ENCODE measurements at places on chromosomes 6 and 20.
A peak's percentile ranks its signal among the peaks of the same experiment; 100 is the strongest.

GRCh38 chr20:57122536-57123489, 143.6 kb downstream of the BMP7 start:
- no peaks in the 10 kb centered on the region for H3K27me3 ChIP-seq
- H3K27ac ChIP-seq = no peak overlapping the region
- H3K4me3 ChIP-seq = no peak overlapping the region

DNA sequence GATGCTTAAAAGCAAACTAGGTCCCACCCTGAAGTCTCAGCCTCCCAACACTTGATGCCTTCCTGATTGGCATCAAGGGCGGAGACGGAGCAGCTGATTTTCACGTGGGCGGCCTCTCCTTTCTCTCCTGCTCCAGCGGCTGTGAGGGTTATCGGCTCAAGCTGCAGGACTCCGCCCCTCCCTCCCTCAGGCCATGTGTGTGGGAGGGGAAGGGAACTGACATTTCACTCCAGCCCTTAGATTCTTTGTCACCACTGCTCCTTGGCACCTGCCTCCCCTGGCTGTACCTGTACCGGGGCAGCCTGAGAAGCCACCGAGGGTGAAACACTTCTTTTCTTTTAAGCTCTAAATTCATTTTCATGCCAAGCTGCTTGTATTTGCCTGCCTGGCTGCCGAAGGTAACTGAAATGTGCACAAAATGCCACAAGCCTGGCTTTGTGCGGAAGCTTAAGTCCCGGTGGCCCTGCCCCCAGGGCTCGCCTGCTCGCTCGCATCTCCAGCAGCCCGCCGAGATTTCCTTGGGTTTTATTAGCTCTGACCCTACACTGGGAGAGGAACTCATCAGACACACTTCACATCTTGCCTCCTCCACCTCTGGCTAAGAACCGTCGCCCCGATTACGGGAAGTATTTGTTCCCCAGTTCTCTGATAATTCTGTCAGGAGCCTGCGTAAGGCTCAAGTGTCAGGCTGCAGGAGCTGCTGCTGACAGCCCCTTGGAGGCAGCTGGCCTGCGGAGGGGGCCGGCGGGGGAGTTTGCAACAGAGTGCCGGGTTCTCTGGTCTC, 9.6 kb upstream of the CPNE5 start:
- no peaks in the 10 kb centered on the region for H3K27me3 ChIP-seq
- H3K4me1 ChIP-seq = peaks cover 10% of the 10 kb centered on the region
- peak; percentile 74 for DNase-seq
- no peaks in the 10 kb centered on the region for H3K36me3 ChIP-seq
- H3K27ac ChIP-seq = no peak overlapping the region

- DNase-seq = no peak
- H3K27me3 ChIP-seq = no peaks in the 10 kb centered on the region
- H3K27ac ChIP-seq = no peak overlapping the region
- no peaks in the 10 kb centered on the region for H3K4me1 ChIP-seq
These were observed 180.9 kb upstream of the SPTLC3 start for GRCh38 chr20:12827816-12828385.

DNA sequence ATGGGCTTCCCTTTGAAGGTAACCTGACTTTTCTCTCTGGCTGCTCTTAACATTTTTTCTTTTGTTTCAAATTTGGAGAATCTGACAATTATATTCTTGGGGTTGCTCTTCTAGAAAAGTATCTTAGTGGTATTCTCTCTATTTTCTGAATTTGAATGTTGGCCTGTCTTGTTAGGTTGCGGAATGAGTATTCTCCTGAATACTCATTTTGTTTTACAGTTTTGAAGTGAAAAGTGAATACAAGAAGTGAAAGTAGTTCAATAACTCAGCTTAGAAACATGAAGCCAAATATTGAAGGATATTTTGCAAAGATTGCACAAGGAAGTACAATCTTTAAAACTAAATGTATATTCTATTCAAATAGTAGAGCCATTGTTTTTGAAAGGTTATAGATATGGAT, 120.2 kb upstream of the MAP3K4 start:
- no peak for DNase-seq
- no peaks in the 10 kb centered on the region for H3K36me3 ChIP-seq
- no peak overlapping the region for H3K27ac ChIP-seq
- H3K4me1 ChIP-seq = no peaks in the 10 kb centered on the region
- no peak overlapping the region for H3K4me3 ChIP-seq

- H3K4me3 ChIP-seq = no peak overlapping the region
- H3K36me3 ChIP-seq = no peaks in the 10 kb centered on the region
- H3K27me3 ChIP-seq = no peaks in the 10 kb centered on the region
- H3K27ac ChIP-seq = no peak overlapping the region
- no peaks in the 10 kb centered on the region for H3K4me1 ChIP-seq
- no peak for DNase-seq
These were observed 704.2 kb upstream of the CITED2 start for GRCh38 chr6:140078561-140079125.

DNA sequence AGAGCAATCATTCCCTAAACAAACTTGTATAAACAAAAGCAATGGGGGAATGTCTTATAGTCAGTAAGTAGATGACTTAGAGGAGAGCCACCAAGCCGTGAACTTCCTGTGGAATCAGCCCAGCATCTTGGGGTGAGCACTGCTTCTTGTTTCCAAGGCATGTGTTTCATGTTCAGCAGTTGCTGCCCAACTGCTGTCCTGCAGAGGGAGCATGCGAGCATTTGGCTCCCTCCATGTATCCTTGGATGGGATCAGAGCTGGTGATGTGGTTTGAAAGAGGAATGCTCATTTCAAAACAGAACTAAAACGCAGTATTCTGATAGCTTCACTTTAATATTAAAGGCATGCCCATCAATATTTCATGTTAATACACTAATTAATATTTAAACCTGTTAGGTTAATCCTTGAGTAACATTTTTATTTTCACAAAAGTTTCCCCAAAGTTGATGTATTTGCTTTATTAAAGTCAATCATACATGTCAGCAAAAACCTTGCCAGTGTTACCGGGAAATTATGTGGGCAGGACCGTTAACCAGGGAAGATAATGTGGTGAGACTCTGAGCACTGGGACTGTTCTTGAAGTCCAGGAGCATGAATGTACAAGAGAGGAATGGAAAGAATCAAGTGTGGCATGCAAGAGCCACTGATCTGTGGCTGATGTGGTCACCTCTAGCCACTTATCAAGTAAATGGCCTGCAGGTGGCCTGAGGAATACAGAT, 172.1 kb upstream of the GGTLC1 start:
- no peak overlapping the region for H3K27ac ChIP-seq
- H3K4me1 ChIP-seq = no peaks in the 10 kb centered on the region
- no peaks in the 10 kb centered on the region for H3K36me3 ChIP-seq
- no peak overlapping the region for H3K4me3 ChIP-seq
- no peaks in the 10 kb centered on the region for H3K27me3 ChIP-seq
- DNase-seq = peak; percentile 42

DNA sequence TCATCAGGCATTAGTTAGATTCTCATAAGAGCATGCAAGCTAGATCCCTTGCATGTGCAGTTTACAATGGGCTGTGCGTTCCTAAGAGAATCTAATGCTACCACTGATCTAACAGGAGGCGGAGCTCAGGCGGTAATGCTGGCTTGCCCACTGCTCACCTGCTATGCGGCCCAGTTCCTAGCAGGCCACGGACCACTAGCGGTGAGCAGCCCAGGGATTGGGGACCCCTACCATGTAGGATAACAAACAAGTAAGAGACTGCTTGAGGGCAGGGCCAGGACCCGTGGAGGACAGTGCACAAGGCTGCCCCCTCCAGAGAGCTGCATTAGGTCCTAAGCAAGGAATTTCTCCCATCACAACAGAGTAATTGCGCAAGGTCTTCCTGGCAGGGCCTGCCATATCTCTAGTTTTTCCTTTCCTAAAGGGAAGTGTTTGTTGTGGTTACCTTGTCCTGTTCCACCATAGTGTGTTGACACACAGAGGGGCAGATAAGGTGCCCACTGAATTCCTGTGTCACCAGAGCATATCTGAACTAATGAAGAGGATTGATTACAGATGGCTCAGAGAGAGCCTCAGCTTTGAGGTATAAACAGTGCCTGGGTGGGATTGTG, 58.0 kb downstream of the PACRG start:
- no peak overlapping the region for H3K4me3 ChIP-seq
- no peaks in the 10 kb centered on the region for H3K27me3 ChIP-seq
- no peaks in the 10 kb centered on the region for H3K36me3 ChIP-seq

DNA sequence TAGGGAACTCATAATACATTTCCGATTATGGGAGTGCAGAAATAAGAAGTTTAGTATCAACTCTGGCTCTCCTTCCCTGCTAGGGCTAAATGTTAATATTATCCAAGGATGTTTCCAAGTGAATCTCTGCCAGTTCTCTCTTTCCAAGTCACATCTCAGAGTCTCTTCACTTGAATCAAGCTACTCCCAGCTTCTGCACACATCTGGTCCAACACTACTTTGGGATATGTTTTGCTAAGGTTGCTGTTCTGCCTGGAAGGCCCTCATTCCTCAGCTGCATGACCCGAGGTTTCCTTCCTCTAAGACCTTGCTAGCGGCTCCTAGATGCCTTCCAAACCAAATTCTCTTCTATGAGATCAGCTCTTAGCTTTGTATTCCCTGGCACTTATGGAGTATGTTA, 331.8 kb downstream of the GJA1 start:
- H3K27ac ChIP-seq = no peak overlapping the region
- no peak overlapping the region for H3K4me3 ChIP-seq
- DNase-seq = no peak

DNA sequence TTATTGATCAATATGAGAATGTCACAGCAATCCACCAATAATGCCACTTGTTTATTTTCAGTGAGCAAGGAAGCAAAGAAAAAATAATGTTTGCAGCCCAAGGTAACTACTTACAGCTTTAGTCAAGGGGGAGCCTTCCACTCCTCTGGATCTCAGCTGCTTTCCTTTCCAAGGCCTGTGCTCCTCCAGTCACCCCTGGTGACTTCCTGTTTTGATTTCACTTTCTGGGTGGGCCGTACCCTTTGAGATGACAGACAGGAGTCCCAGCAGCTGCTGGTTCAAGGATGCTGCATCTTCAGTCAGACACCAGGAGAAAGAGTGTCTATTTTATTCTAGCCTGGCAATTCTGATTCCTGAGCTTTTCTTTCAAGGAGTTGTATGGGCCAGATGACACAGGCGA, 5.6 kb upstream of the VNN2 start:
- no peak for DNase-seq
- H3K36me3 ChIP-seq = no peaks in the 10 kb centered on the region
- no peak overlapping the region for H3K4me3 ChIP-seq
- H3K4me1 ChIP-seq = peaks cover 10% of the 10 kb centered on the region
- H3K27me3 ChIP-seq = no peaks in the 10 kb centered on the region

DNA sequence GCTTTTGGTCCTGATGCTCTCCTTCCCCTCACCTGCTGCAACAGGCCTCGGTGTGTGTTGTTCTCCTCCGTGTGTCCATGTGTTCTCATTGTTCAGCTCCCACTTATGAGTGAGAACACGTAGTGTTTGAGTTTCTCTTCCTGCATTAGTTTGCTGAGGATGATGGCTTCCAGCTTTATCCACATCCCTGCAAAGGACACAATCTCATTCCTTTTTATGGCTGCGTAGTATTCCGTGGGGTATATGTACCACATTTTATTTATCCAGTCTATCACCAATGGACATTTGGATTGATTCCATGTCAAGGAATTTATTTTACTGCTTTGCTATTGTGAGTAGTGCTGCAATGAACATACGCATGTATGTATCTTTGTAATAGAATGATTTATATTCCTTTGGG, 116.9 kb upstream of the SIRPG start:
- no peak overlapping the region for H3K4me3 ChIP-seq
- no peaks in the 10 kb centered on the region for H3K27me3 ChIP-seq
- no peak overlapping the region for H3K27ac ChIP-seq
- H3K4me1 ChIP-seq = no peaks in the 10 kb centered on the region

GRCh38 chr6:142841915-142842314, 103.1 kb downstream of the HIVEP2 start:
- no peak overlapping the region for H3K4me3 ChIP-seq
- no peak overlapping the region for H3K27ac ChIP-seq
- no peaks in the 10 kb centered on the region for H3K27me3 ChIP-seq
- H3K4me1 ChIP-seq = peaks cover 6% of the 10 kb centered on the region
- no peaks in the 10 kb centered on the region for H3K36me3 ChIP-seq

All from liver (tissue), 10 donors.